ENCODE measurements at places on chromosomes 2 and 18.

GRCh38 chr2:46024146-46024779 is 272.9 kb upstream of the EPAS1 start:
- DNase-seq: no peak

DNA sequence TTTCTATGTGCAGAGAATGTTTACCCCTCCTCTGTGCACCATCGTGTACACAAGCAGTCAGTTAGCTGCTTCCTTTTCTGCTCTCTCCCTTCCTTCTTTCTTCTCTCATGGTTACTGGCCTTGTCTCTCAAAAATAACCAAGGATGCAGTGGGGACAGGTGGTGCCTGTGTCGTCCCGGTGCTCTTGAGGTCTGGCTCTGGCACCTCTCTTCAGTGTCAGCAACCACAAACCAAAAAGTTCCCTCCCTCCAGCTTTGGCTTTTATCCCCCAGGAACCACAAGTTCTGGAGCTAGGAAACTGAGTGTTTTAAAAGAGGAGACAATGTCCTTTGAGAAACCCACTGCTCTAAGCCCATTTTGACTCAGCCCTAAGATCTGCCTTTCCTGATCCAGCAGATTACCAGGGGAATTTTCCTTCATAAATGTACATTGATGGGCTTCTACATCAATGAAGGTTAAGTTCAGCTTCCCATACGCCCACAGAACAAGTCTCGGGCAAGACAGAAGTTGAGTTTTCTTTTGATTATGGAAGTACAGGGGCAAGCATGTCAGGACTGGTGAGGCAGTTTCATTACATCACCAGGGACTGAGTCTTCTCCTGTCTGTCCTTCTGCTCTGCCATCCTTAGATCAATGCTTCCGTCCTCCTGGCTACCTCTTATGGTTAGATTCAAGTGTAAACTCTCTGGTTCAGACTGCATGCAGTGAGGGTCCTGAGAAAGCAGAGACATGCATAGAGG is 232.2 kb downstream of the SETBP1 start:
- DNase-seq: no peak

- DNase-seq: no peak
Observed at GRCh38 chr2:34408100-34408499, 809.0 kb upstream of the FAM98A start.

GRCh38 chr2:3595985-3596384 is 1.1 kb downstream of the COLEC11 start:
- no peak for DNase-seq

DNA sequence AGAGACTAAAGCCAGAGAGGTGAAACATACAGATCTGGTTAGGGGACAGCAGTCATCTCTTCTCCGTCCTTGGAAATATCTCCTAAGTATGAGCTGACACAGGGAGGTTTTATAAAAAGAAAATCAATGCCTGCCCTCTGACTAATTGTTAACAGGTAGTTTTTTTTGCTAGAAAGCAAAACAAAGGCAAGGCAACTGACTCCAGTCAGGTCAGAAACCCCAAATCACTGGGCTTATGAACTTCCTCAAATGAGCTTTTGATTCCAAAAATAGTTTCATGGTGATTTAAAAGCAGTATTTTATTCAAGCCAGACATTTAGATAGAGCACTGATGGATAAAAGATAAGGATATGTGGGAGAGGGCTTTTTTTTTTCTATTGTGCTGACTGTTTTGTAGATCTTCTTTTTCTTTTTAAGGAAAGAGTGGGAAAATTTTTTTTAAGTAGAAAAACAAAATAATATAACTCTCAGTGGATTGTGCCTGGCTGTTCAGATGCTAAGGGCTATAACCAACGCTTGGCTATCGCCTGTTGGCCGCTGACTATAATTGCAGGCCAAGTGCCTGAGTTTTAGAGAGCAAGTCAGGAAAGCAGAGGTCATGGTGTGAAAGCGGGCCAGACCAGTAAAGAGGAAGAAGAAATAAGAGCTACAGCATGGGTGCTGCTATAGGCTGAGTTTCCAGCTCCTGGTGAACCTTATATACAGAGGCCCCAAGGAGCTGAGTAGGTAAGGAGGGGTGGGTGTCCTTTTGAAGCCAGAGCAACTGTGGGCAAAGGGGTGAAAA is 44.9 kb downstream of the MRPL35 start:
- DNase-seq: no peak

DNA sequence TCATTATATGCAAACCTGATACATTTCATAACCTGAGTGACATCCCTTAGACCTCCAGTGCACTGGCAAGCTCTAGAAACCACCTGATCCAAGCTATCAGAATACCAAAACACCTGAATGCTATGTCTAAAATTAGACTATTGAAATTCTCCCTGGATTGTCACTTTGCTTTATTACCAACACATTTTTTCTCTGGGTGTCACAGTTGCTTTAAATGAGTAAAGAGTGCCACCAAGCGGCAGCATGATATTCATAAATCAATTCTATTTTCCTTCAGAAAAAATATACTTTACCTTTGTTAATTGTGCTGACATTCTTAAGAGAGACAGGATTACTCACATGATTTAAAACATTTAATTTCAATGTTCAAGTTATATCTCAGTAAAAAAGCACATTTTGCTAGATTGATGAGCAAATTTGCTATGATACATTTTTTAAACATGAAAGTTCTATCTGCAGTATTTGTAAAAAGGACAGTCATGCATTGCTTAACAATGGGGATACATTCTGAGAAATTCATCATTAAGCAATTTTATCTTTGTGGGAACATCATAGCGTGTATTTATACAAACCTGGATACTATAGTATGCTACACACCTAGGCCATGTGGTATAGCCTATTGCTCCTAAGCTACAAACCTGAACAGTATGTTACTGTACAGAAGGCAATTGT is 338.4 kb upstream of the SLC39A10 start:
- peak; percentile 34 for DNase-seq

DNA sequence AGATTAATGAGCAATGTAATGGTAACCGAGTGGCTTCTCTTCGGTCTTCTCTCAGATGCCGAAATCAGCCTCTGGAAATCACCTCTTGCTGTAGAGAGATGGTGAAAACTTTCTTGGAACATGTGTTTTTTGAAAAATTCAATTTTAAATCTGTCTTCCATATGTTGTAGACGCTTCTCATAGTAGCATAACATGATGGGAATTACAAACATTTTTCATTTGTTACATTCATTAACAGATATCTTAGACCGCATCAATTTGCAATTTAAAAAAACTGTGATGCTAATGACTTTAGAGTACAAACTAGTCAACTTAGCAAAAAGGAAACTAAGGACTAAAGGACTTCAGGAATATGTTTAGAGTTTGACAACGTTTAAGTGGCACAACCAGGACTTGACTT is 275.2 kb downstream of the ASXL3 start:
- no peak for DNase-seq

GRCh38 chr2:120539937-120540718 is 194.2 kb downstream of the INHBB start:
- DNase-seq: peak; percentile 98

DNA sequence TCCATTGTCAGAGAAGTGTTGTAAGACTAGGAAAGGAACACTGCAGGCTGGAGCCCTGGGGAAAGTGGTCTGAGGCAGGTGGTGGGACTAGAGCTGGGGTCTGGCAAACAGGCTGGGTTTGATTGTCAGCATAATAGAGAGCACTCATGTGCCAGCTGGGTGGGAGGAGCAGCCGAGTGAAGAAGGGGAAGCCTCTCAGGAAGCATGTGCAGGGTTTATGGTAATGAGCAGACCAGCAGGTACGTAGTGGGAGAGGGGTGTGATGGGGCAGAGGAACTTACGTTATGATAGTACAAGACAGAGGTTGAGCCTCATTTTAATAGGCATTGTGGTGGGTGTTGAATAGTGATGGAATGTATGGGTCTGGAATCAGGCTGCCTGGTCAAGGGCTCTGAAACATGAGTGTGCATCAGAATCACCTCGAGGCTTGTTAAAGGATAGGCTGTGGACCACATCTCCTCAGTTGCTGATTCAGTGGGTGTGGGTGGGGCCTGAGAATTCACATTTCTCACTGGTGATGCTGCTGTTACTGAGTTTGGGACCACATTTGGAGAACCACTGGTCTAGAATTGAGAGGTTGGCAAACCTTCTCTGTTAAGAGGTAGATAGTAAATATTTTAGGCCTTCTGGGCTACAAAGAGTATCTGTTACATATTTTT is 1.7 kb upstream of the MGAT5 start:
- DNase-seq: peak; percentile 37

GRCh38 chr2:24912523-24912922 is 7.5 kb downstream of the ADCY3 start:
- DNase-seq: no peak

- DNase-seq: peak; percentile 35
Observed at GRCh38 chr2:217875138-217875537, 127.7 kb downstream of the TNS1 start.

- DNase-seq: peak; percentile 61
Observed at GRCh38 chr2:160388464-160389263, 104.9 kb downstream of the RBMS1 start.

DNA sequence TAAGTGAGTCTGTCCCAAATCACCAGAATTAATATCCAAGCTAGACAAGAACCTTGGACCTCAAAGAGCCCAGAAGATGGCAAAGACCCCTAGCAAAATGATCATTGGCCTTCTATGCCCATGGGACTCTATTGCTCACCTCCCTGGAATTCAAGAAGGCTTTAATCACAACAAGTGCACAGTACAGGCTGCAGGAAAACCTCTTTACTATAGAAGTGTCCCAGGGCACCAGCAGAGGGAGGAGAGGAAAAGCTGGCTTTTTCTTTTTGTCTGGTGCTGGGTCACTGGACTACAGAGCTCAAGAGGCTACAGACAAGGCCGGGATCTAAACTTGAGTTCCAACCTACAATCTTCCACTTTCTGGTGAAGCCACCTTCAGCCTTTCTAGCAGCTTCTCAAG is 88.3 kb upstream of the PPP1CB start:
- DNase-seq: peak; percentile 50

DNA sequence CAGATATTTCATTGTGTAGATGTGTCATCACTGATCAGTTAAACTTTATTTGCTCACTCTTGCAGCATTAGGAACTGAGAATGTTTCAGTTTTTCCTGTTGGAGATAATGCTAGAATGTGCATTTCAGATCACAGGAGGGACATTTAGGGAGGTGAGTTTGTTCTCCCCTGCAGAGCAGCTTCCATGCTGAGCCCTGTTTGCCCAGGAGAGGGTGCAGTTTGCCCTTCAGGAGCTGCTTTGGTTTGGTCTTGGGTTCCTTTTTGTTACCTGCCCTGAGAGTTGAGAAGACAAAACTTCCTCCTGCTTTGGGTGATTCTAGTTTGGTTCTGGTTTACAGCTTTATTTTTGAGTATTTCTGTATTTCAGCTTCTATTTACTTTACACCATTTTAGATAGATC is 49.9 kb downstream of the DGKD start:
- no peak for DNase-seq

GRCh38 chr18:77162580-77162979 is 30.0 kb upstream of the MBP start:
- DNase-seq: no peak

- peak; percentile 89 for DNase-seq
Observed at GRCh38 chr2:101396316-101396717, 9.0 kb upstream of the CREG2 start.

DNA sequence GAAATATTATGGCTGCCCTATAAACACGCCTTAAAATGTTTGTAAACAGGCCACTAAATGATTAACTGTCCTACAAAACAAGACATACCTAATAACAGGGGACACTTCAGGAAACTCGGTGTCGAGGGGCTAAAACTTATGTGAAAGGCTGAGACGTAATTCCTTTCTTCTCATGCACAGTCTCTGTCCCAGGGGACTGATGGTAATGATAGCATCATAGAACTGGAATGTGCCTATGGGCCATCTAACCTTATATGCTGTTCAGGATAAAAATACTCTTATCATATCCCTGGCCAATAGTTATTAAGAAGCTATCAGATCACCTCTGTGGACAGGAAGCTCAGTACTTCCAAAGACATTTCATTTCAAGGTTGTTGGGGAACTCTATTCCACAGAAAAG is 252.6 kb upstream of the RASGRP3 start:
- no peak for DNase-seq

DNA sequence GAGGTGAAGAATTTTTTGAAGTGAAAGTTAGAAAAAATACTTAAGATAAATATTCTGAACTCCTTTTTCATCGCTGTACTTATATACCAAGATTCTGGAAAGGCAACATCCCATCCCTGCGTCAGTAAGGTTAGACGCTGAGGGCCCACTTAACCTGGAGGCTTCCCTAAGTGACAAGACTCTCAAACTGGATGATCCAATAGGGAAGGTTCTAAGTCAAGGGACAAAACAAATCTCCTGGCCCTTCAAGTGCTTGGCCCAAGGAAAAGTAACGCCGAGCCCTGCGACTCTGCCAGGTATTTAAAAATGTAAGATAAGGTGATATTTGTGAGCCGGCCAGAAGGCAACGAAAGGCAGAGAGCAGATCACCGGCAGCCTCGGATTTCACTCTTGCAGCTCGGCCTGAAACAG is 1.3 kb downstream of the STK39 start:
- DNase-seq: no peak

GRCh38 chr2:196592331-196592910 is 47.1 kb upstream of the CCDC150 start:
- DNase-seq: peak; percentile 55

DNA sequence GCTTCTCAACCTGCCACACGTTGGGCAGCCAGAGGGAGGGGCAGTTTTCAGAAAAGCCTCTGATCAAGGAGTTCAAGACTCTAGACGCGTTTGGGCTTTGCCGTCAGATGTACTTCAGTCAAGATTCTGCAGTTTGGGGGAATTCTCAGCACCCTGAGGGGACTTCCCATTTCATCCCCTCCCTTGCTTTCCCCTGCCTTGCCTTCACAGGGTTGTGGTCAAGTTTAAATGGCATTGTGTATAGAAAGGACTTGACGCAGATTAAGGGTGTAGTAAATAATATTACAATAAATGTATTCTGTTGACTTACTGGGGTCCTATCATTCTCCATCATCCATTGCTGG is 198.3 kb upstream of the NABP1 start:
- no peak for DNase-seq

DNA sequence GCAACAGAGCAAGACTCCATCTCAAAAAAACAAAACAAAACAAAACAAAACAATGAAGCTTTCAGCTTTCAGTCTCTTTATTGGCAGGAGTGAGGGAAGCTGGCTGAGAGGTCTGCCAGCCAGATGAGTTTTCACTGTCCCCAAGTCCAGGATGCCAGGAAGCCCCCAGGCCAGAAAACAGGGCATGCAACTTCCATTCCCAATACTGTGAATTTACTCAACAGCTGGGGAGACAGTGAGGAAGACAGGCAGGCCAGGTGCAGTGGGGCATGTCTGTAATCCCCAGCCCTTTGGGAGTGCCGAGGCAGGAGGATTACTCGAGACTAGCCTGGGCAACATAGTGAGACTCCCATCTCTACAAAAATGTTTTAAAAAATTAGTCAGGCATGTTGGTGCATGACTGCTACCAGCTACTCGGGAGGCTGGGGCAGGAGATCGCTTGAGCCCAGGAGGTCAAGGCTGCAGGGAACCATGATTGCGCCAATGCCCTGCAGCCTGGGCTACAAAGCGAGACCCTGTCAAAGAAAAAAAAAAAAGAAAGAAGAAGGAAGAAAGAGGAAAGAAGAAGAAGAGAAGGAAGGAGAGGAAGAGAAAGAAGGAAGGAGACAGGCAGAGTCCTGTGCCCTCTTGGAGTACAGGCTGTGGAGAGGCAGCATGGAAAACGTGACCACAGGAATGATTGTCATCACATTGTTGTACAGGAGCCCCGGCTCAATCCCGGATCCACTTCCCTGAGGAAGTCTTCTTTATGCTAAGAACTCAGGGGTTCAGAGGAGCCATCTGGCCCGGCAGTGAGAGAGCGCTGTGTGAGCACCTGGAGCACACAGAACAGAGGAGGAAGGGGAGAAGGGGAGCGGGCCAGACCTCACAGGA is 29.2 kb upstream of the POMC start:
- peak; percentile 38 for DNase-seq

- DNase-seq: no peak
Observed at GRCh38 chr18:22971038-22971437, 37.9 kb downstream of the RBBP8 start.
